ENCODE measurements at places on chromosomes 16 and 17.

DNA sequence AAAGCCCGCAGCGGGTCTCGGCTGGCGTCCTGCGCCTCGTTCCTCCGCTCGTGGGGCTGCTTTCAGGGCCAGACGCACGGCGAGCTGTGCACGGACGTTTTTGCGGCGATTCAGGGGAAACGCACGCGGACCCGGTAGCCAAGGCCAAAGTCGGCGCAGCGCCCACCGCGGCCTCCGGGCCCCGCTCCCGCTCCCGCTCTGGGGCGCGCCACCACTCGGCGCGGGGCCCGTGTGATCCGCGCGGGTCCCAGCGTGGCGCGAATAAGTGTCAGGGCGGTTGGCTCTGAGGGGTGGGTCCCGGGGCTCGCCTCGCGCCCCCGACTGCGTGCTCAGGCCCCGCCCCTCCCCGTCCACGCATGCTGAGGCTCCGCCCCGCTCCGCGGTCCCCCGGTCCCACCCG lies 694 bp upstream of the TBCD start:
- ATAC-seq, result peak; percentile 17

DNA sequence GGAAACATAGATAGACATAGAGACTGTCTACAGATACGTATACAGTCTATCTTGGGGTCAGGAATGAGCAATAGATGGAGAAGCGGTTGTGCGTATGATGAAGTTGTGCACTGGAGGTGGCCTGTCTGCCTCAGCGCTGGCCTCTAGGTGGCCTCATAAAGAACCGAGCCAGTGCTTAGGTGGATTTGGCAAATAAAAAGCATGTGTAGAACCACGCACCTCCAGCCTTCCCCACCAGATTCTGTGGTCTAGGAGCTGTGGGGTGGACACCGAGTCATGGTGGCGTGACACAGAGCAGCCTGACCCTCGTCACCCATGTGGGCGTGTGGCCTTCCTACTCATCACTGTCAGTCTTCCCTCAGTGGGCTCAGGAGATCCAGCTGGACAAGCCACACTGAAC lies 34.0 kb downstream of the PGS1 start:
- ATAC-seq, result peak; percentile 63

- ATAC-seq, result peak; percentile 75
These were observed 11.0 kb downstream of the HEXIM2 start for GRCh38 chr17:45172541-45173286.

DNA sequence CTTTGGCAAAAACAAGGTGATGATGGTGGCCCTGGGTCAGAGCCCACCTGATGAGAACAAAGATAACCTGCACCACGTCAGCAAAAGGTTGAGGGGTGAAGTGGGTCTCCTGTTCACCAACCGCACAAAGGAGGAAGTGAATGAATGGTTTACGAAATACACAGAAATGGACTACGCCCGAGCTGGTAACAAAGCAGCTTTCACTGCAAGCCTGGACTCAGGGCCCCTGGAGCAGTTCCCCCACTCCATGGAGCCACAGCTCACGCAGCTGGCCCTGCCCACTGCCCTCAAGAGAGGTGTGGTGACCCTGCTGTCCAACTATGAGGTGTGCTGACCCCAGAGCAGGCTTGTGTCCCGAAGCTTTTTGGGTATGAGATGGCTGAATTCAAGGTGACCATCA lies 29.7 kb upstream of the DLX4 start:
- ATAC-seq, result no peak

- ATAC-seq, result no peak
These were observed 1.7 kb downstream of the MLST8 start for GRCh38 chr16:2206780-2207433.

DNA sequence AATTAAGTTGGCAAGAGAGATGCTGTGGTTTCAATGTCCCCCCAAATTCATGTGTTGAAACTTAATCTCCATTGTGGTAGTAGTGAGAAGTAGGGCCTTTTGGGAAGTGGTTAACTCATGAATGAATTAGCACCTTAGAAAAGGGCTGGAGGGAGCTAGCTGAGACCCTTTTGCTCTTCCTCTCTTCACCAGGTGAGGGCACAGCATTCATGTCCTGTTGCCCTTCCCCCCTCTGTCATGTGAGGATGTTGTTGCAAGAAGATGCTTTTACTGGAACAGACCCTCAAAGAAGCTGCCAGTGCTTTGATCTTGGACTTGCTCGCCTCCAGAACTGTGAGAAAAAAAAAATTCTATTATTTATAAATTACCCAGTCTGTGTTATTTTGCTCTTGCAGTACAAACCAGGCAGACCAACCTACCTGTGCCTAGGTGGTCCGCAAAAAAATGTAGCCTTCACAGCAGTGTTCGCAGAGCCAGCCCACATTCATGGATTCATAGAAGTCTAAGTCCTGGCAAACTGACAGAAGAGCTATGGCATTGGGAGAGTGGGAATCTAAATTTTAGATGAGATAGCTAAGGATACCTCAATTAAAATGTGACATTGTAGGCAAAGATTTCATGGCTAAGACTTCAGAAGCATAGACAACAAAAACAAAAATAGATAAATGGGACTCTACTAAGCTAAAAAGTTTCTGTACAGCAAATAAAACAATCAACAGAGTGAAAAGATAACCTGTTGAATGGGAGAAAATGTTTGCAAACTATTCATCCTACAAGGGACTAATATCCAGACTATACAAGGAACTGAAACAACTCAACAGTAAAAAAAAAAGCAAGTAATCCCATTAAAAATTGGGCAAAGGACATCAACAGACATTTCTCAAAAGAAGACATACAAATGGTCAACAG lies 32.0 kb upstream of the ABCA5 start:
- ATAC-seq, result no peak

- ATAC-seq, result no peak
These were observed 23.6 kb downstream of the SCPEP1 start for GRCh38 chr17:57001541-57001940.

- ATAC-seq, result peak; percentile 27
These were observed 11.3 kb downstream of the CPNE7 start for GRCh38 chr16:89586853-89587252.

Data from activated T-helper 17 cell treated with anti-CD3 and anti-CD28 coated beads, Interleukin-2, amount 50 U/mL, for 72 hours (primary cell).